Kidney glomerular epithelial cell (primary cell): ENCODE measurements at places on chromosomes 5 and 9.

DNA sequence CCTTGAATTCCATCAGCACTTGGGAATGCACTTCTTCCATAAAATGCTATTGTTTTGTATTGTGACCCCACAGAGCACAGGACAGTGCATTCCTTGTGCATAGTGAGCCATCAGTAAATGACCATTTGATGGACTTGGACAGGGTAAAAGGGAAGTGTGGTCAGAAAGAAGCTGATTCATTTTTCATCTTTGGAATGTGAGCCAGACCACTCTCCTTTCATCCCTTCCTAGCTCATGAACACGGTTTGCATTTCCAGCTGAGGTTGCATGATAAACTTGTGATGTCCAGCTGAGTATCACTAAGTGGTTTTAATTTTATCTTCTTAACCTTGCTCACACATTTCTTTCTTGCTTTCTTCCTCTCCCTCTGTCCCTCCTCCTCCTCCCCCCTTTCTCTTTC is 101.3 kb downstream of the NUDT12 start:
- DNase-seq = peak; percentile 80

- no peak for DNase-seq
Observed at GRCh38 chr9:91483835-91484234, 60.2 kb upstream of the NFIL3 start.

- DNase-seq = peak; percentile 65
Observed at GRCh38 chr5:77852514-77853352, 76.6 kb upstream of the TBCA start.

GRCh38 chr9:86795823-86796553 is 151.3 kb downstream of the GAS1 start:
- no peak for DNase-seq

DNA sequence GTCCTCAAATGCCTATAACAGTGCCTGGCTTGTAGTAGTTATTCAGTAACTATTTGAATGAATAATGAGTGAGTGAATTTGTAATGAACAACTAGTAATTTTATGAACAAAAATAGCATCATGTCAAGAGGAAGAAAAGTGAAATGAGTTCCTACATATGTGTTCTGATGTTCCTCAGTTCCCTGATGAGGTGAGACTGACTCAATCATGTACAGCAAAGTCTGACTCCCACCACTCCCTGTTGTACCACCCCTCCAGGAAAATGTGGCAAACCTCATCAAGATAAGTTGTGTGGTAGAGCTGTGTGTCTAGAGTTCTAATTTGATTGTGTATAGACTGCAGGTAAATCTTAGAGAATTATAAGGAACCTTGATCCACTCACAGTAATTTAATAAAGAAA is 201.6 kb downstream of the GOLPH3 start:
- no peak for DNase-seq
